ENCODE measurements at places on chromosomes 2 and 18.

DNA sequence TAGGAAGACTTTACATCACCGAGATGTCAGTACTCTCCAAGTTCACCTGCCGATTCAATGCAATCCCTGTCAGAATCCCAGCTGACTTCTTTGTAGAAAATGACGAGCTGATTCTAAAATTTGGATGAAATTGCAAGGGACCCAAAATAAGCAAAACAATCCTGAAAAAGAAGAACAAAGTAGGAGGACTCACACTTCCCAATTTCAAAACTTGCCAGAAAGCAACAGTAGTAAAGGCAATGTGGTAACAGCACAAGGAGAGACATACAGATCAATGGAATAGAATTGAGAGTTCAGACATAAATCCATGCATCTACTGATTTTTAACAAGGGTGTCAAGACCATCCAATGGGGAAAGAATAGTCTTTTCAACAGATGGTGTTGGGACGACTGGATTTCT is 52.2 kb downstream of the SMAD7 start:
- DNase-seq = no peak

DNA sequence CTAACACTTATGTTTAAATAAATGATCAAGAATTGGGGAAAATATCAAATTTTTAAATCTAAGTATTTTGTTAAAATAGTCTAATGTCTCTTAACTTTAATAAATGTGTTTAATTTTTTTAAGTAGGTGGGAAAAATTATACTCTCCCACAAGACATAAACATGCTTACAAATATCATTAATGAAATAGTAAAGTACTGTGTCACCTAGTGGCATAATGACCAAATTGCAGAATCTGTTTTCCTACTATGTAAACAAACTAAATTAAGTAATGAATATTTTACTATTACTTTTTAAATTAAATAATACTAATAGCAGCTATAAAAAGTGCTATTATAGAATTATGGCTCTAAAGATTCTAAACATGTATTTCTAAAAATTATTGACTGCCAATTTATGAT is 52.0 kb upstream of the CHAC2 start:
- DNase-seq = peak; percentile 9

DNA sequence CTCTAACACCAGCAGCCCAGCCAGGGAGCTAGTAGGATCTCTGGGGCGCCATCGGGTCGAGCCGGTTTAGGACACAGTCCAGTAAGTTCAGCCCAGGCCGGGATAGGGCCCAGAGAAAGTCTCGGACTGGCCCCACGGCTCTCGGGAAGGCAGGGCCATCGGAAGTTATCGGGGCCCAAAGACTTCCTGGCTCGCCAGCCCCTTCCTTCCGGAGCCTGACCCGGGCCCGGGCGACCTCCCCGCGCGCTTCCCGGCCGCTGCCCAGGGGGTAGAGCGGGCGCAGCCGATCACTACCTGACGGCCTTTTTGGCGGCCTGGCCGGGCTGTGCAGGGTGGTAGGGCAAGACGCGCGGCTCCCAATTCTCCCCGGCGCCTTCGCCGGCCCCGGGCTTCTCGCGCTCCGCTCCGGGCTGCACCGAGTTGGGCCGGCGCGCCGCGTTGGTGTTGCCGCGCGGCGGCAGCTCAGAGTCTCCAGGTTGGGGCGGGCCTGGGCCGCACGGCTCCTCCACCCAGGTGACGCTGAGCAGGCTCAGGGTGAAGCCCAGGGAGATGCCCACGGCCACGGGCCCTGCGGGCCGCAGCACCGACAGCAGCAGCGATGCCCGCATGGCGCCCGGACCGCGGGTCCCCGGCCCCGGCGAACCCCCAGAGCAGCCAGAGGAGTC is 546 bp downstream of the CHPF start:
- DNase-seq = peak; percentile 34

- no peak for DNase-seq
These were observed 25.1 kb downstream of the THNSL2 start for GRCh38 chr2:88195246-88195645.

- DNase-seq = no peak
These were observed 26.2 kb downstream of the ADI1 start for GRCh38 chr2:3492951-3493614.

GRCh38 chr2:107278672-107279071 is 392.7 kb upstream of the ST6GAL2 start:
- DNase-seq = no peak

- no peak for DNase-seq
These were observed 42.0 kb downstream of the ATP6V1C2 start for GRCh38 chr2:10763461-10763800.

GRCh38 chr18:3102983-3103382 is 90.0 kb upstream of the LPIN2 start:
- DNase-seq = no peak

DNA sequence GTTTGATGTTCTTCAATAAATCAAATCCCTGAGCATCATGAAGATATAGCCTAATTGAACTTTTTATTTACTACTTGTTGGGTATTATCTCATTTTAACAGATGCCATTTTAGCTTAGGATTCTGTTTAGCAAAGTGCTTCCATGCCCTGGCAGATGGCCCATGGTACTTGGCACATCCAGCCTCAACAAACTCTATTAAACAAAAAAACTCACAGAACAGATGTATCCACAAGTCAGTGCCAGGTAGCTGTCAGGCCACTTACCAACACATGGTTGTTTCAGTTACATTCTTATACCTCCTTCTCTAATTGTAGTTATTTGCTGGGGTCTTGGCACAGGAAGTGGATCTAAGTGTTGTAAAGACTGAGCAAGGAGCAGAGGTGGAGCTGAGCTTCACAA is 29.6 kb downstream of the GAD1 start:
- DNase-seq = no peak

DNA sequence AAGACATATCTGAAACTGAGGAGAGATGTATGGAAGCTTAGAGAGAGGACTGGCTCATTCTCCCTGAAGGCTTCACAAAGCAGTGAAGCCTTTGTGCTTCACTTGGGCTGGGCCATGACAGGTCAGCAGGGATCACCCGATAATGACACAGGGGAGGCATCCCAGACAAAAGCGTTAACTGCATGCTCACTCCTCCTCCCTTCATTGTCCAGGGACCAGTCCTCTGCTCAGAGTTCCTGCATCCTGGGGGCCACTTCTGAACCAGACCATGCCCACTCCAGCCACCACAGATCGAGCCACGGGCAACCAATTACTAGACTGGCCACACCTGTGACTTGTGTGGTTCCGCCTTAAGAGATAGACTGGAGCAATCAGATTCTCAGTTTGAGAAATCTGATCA is 236.0 kb downstream of the CLIP4 start:
- no peak for DNase-seq

GRCh38 chr18:25074925-25075324 is 277.0 kb downstream of the ZNF521 start:
- no peak for DNase-seq

DNA sequence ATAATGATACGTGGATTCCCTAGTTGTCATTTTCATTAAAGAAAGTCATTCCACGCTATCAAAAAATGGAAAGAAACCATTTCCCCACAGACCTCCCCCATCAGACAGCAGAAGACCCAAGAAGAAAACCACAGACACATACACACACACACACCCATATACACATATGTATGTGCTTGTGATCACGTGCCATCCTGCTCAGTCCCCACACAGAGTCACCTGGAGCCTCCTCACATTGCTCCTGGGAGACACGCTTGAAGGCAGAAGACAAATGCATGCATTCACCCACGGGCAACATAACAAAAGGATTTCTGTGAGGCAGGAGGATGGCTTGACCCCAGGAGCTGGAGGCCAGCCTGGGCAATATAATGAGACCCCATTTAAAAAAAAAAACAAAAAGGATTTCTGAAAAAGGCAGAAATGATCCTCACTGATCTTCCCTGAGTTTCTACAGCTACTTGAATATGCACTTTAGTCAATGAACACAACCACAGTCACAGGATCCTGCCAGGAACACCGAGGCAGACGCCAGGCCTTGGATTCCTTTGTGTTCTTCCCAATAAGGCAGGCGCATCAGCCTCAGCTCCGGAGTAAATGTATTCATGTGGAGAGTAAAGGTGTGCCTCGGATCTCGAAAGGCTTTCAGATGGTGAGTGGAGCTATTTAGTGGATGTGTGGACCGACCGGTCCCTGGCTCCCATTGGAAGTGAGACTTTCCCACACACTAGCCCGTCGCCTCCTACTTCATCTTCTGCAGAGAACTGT is 21.0 kb downstream of the TGFBRAP1 start:
- DNase-seq = no peak

GRCh38 chr2:146451972-146452371 is 1392.9 kb upstream of the ACVR2A start:
- DNase-seq = no peak

DNA sequence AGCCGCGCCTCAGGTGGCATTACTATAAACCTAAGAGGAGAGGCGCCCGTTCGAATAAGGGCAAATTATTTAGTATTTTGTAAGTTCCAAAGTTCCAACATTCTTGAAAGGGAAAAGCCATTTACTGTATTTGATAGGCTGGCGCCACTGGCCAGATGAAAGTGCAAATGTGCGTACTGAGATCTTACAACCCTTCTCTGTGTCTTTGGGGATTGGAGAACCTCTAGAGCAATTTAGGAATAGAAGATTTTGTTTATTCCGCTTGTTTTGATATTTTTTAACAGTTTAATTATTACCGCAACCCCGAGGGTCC is 467 bp upstream of the WDR35 start:
- DNase-seq = no peak

DNA sequence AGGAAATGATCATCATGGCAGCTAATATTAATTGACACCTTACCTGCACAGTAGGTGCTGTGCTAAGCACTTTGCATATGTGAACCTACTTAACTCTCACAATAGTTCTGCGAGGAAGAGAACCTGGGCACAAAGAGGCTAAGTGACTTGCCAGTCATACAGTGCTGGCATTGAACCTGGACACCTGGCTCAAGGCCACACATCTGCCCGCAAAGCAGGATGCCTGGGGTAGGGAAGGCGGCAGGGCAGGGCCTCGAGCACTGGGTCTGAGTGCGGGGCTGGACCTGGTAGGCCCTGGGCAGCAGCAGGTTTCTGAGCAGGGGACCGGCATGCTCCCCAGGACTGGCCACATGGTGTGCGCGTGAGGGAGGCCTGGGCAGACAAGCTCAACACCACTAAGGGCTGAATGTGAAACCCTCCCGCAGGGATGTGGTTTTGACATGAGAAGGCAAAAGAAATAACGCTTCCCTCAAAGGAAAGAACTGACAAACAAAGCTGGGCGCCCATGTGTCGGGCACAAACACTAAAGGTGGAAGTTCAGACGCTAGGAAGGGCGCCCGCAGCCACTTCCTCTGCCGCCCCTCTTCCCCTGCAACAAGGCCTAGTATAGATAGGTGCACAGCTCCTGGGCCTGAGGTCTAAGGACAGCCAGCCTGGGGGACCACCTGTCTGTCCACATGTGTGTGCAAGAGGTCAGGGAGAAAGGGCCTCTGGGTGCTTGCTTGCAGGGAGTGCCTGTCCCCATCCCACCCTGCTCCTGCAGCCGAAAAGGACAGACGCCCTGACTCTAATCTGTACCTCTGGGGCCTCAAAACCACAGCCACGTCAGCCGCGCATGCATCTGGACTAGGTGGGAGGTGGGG is 92.5 kb downstream of the ZFP36L2 start:
- no peak for DNase-seq

- DNase-seq = peak; percentile 22
These were observed 21.8 kb upstream of the RPIA start for GRCh38 chr2:88669482-88670214.

DNA sequence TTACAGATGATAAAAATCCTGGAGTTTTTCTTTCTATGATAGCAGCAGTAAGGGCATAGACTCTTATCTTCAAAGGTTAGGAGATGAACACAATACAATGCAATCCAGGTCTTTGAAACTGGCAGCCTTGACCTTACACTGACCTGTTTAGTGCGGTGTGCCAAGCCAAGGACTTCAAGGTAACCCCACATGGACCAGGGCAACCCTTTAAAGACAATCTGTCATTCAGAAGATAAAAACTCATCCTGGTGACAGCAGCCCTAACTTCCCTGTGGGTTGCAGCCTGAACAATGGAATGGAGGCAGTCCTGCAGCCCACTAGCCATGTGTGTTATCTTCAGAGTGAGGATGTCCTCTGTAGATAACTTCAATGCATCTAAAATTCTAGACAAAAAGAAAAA is 78.1 kb downstream of the RTTN start:
- no peak for DNase-seq

DNA sequence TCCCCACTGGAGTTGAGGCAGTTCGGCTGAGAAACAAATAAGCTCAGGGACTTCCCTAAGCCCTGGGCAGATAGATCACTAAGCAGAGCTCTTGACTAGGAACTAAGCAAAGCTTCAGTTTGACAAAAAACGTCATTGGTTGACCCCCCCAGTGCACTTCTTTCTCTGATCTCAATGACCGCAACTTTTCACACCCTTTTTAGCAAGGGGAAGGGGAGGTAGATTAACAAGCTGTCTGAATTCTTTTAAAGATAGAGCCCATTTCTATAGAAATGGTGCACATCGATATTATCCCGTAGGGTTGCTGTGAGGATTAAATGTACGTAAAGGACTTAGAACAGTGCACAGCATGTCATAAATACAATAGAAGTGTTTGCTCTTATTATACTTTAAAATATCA is 42.5 kb downstream of the PIEZO2 start:
- DNase-seq = no peak

DNA sequence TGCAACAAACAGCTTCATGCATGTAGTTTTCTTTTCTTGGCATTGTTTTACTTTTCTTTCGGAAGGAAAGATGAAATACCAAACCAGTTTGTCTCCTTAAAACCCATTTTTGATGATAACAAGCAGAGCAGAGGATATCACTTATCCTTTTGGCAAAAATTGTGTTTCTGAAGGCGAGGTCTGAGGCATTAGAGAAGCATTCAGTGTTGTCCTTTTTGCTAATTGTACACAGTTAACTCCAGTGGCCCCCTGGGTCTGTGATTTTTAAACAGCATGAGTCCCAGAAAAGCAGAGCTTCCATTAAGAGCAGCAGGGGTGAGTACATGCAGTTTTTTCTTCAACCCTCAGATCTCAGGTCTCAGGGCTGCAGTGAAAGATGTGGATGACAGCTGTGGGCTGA is 41.3 kb downstream of the TTC39C start:
- peak; percentile 76 for DNase-seq

- DNase-seq = no peak
These were observed 465.6 kb downstream of the SOCS6 start for GRCh38 chr18:70754486-70754885.

GRCh38 chr18:44198612-44199284 is 481.9 kb upstream of the SETBP1 start:
- DNase-seq = no peak

- DNase-seq = no peak
These were observed 158.9 kb downstream of the DOK6 start for GRCh38 chr18:69559604-69560003.

DNA sequence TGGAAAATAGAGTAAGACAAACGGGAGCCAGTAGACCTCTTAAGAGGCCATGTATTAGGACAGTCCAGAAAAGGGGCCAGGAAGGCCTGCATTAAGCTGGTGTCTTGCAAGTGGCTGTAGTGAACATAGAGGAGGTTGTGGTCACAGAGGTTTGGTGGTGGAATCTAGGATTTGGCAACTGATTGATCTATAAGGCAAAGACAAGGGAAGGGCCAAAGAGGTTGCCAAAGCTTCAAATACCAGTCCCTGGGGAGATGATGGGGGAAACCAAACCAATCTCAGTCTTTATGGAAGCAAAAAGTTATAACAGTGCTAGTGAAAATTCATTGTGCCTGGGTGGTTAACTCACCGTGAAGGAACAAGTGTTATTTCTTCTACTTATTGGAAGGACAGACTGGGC is 28.7 kb upstream of the RTN4 start:
- no peak for DNase-seq

GRCh38 chr18:25713103-25713502 is 361.1 kb upstream of the ZNF521 start:
- DNase-seq = no peak

- DNase-seq = peak; percentile 30
These were observed 542.7 kb upstream of the RAB6C start for GRCh38 chr2:129436809-129437208.

GRCh38 chr18:53747663-53748160 is 476.8 kb downstream of the MBD2 start:
- no peak for DNase-seq
